ENCODE measurements at places on chromosomes 7 and 10.

- no peak for DNase-seq
Observed at GRCh38 chr10:34696423-34696822, 118.7 kb downstream of the PARD3 start.

DNA sequence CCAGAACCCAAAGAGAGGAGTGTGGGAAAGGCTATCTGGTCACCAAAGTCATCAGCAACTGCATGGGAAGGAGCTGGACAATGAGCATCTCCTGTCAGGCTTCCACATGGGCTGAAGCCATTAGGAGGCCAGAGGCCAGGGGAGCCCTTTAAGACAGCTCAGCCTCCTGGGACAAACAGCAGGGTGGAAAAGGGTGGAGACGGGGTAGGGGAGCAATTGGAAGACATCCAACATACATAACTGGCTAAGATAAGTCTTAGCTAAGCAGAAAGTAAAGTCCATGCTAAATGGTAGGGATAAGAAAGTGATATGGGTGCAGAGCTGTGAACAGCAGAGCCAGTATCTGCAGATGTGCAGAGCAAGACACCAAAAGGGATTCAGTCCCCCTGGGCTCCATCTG, 1.5 kb upstream of the OAT start:
- peak; percentile 67 for DNase-seq

GRCh38 chr10:17548162-17548561, 69.0 kb downstream of the HACD1 start:
- no peak for DNase-seq

- DNase-seq: no peak
Observed at GRCh38 chr10:90775351-90776028, 82.3 kb downstream of the HTR7 start.

GRCh38 chr7:815284-816216, 16.7 kb upstream of the SUN1 start:
- DNase-seq: no peak

- no peak for DNase-seq
Observed at GRCh38 chr10:96261930-96262329, 9.4 kb downstream of the BLNK start.

DNA sequence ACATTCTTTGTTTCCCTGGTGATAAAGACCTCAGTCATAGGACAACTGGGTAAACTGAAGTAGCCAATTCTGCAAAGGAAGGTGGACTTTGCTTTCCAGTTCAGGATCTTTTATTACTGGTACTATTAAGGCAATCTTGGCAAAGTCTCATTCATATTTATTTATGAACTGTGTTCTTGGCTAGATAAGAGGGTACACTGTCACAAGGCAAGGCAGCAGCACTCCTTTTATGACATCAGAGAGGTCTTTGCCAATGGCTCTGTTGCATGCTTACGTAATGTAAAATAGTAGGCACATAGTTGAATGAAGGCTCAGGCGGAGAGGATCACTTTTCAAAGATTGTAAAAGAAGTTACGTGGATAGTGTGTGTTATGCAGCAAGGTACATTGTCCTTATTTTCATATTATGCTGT, 63.7 kb upstream of the PDK4 start:
- no peak for DNase-seq

DNA sequence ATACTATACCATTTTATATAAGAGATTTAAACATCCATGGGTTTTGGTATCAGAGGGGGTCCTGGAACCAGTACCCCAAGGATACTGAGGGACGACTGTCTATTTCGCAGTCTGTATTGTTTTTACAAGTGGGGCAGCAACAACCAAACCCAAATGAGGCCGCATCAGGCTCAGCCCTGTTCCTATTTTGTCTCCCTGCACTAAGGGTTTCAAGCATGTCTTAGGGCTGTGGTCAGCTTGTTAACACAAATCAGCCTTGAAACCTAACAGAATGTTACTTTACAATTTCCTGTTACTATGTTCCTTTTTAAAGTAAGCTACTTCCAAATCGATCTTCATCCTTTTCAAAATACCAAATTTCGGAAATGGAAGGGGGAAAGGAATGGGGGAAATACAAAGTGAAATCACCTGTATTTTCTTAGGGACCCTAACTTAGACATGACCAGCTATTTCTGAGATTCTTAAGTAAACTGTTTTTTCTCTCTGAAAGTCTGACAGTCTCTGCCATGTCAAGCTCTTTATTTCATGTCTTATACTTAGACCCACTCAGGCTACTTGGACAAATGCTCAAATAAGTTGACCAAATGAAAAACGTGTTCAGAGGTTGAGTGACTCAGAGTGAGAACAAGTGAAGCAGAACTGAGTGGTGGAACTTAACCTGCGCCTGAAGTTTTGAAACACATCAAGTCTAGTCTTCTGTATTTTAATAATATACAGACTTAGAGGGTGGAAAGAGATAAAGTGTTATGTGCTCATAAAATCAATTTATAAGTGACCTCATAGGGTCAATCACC, 75.8 kb downstream of the C1GALT1 start:
- no peak for DNase-seq

GRCh38 chr10:2584385-2584784, 483.0 kb upstream of the PFKP start:
- no peak for DNase-seq

GRCh38 chr7:71198887-71199286, 66.9 kb downstream of the GALNT17 start:
- DNase-seq: no peak

DNA sequence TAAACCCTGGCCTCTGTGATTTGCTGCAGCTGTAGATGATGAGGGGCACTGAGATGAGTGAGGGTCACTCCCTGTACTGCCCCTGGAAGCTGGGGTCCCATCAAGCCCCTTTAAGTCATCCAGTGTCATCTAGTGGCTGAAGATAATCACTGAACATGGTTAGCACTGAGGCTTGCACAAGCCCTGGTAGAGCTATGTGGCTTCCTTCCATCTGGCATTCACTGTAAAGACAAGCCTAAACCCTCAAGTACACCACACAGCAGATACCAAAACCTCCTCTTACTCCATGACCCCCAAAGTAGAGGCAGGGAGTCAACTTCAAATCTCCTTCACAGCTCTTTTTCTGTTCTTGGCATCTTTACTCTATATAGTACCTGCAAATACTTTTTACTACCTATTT, 72.7 kb upstream of the MRLN start:
- DNase-seq: no peak

GRCh38 chr7:7099584-7100014, 82.7 kb upstream of the C1GALT1 start:
- peak; percentile 94 for DNase-seq

GRCh38 chr10:123855008-123855684, 36.5 kb downstream of the CPXM2 start:
- no peak for DNase-seq

DNA sequence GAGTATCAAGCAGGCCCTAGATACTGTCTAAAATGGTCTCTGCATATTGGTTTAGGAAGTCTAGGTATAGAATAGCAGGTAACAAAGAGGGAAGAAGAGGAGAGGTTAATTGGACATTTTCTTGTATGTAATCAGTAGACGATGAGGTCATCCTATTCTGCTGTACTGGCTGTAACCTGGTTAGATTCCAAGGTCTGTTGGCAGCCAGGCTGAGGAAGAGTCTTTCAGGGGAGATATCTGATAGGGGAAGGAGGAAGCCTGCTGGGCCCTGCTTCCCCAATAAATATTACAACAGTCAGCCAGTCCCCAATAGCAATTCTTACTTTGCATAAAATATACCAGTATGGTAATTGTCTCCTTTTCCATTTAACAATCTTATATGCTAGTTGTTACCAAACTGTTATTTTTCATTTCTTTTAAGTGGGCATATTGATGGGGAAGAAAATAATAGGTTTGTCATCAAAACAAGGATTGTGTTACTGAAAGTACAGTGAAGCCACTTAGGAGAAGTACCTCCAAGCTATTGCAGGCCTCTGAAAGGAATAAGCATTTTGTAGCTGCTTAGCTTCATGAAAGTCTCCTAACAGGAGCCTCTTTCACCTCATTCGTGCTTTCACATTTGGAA, 186.4 kb downstream of the LRRC4 start:
- DNase-seq: no peak

DNA sequence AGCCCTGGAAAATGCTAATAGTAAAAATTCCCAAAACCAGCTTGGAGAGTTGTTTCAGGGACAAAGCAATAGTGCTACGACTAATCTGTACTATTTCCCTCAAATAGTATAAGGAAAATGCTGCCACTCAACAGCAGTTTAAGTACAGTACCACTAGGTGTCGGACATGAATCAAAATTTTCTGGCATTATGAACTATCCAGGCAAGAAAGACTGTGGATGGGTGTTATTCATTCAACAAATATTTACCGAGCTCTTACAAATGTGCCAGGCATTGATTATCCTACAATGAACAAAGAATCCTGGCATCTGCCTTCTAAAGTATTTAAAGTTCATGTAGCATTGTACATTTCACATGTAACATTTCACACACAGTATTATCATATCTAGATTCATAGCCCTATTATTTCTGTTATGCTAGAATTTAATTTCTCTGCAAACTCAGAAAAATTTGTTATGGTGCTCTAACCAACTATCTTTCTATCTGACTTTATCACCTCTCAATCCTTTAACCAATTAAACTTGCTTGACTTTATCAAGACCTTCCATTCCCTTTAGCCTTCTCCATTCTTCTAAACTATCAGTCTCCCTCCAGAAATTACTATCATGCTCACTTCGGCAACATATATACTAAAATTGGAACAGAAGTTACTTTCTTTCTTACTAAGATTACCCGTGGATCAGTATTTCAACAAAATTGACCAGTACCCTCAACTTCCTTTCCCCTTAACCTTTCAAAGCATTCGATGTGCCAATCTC, 80.6 kb downstream of the ARHGAP21 start:
- no peak for DNase-seq

- DNase-seq: no peak
Observed at GRCh38 chr7:8724080-8724718, 290.8 kb downstream of the NXPH1 start.

- DNase-seq: no peak
Observed at GRCh38 chr7:48742079-48742798, 182.1 kb upstream of the CDC14C start.

DNA sequence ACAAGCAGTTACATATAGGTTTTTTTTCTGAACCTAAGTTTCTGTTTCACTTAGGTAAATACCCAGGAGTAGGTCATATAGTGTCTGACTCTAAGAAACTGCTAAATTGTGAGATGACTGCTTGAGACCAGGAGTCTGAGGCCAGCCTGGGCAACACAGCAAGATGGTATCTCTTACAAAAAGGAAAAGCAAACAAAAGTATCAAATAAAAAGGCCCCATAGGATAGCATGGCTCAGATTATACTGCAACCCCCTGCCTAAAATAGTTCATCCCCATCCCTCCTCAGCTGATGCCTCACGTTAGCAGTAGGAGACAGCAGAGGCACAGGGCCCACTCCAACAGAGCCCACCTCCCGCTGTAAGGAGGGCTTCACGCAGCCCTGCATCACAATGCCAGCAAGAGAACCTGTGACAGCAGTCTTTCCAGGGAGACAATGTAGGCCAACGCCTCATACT, 90.3 kb downstream of the SRPK2 start:
- DNase-seq: no peak

- no peak for DNase-seq
Observed at GRCh38 chr7:141497391-141497790, 53.8 kb upstream of the AGK start.

GRCh38 chr7:117621075-117621618, 141.3 kb downstream of the CFTR start:
- DNase-seq: no peak

DNA sequence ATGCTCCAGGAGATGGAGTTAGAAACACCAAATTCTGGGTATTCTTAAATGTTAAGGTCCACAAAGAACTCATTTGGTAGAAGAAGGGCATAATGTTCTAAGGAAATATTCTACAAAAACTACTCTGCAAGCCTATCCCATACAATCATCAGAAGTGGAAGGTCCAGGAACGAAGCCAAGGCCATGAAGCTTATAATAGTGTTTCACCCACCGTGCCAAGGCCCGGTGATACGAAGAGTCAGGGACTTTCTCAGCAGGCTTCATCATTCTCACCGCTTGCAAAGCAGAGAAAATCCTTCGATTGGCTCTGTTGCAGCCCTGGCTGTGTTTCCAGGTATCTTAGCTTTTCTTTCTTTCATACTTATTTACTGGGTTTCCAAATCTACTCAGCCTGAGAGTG, 351.9 kb upstream of the CELF2 start:
- no peak for DNase-seq

- DNase-seq: no peak
Observed at GRCh38 chr7:6359021-6359420, 86.6 kb upstream of the CYTH3 start.

DNA sequence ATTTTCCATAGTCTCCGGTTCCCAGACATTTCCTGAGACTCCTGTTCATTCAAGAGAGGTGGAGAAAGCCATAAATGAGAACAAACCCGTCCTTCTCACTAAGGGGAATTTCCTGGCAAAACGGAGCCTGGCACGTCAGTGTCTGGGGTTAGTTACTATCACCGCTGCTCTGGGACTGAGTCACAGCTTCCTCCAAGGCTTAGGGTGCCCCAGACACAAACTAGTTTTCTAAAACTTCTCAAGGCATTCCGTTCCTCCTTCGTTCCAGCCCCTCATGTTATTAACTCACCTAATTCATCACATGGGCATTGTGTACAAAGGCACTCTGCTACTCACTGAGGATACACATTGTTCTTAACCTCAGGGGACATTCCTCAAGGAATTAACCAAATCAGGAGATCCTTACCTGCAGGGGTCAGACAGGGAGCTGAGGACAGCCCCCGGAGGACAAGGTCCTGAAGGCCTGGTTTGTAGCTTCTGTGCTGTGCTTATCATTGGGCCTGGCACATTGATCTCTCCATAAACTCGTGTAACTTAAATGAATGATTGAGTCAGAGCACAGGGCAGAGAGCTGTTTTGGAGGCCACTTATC, 103.0 kb upstream of the KLF6 start:
- DNase-seq: peak; percentile 92

DNA sequence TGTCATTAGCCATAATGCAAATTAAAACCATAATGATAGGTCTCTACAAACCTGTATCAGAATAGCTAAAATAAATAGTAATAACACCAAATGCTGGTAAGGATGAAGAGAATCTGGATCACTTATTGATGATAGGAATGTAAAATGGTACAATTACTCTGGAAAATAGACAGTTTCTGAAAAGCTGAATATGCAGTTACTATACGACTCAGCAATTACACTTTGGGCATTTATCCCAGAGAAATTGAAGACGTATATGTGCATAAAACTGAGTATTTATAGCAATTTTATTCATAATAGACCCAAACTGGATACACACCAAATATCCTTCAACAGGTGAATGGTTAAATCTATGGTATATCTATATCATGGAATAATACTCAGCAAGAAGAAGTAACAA, 7.9 kb downstream of the RPA3 start:
- no peak for DNase-seq

- no peak for DNase-seq
Observed at GRCh38 chr7:2621061-2621828, 10.5 kb upstream of the TTYH3 start.

DNA sequence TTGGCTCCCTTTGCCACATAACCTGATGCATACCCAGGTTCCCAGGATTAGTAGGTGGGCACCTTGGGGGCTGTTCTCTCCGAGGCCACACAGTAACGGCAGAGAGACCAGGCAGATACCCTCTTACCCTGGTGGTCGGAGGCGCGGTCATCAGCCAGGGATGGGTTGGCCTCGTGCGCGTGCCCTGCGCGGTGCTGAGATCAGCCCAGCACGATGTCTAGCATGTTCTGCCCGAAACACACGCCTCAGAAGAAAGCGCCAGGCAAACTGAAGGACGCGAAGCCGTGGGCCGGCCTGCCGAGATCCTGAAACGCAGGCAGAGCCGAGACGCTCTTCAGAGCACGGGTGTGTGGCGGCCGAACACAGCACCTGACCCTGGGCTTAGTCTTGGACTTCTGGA, 34.7 kb upstream of the CFAP46 start:
- no peak for DNase-seq

- DNase-seq: no peak
Observed at GRCh38 chr10:27145937-27146336, 8.2 kb downstream of the YME1L1 start.

- DNase-seq: peak; percentile 53
Observed at GRCh38 chr10:21314111-21314626, 211.3 kb downstream of the SKIDA1 start.

Measured in lower leg skin (tissue), 4 donors.